ENCODE measurements at places on chromosomes 7 and 10.

DNA sequence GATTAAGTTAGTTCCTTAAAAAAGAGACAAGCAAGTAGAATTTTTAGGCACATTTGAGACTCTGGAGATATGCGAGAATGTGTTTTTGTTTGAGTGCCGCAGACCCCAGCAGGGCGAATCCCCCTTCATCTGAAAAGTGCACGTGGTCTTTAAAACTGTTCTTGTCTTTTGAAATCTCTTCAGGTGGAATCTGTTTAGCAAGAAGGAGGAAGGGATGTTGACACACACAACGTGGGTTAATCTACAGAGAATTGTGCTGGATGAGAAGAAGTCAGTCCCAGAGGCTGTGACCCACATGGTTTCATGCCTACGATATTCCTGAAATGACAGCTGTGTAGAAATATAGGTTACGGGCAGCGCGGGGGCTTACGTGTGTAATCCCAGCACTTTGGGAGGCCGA is 27.1 kb upstream of the ZFAND2A start:
- no peak for DNase-seq

- no peak for DNase-seq
Observed at GRCh38 chr10:35934642-35934995, 292.5 kb upstream of the FZD8 start.

GRCh38 chr10:109467551-109467950 is 455.8 kb downstream of the XPNPEP1 start:
- no peak for DNase-seq

DNA sequence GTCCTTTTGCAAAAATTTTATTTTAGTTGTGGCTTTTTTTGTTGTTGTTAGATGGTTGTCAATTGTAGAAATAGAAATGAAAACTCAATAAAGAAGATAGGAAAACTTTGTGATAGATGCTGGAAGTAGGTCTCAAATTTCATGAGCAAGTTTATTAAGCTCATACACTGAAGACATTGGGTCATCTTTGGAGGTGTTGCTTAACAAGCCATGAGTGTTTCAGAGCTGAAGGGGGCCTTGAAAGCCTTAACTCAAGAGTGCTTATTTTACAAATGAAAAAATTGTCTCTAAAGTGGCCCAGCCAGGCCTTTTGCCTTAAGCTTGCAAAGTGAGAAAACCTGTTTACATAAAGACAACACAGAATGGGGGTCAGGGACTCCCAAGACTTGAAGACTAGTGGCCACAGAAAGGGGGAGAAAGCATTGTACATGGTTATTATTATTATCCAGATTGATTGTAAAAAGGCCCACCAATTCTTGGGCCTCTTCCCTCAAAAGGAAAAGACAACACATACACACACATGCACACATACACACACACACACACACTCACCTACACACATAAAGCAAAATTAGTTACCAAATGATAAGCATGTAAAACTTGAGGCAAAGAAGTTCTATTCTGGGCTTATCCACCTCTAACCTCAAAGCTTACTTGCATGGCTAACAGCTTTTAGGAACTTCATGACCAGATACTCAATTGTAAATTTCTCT is 49.7 kb upstream of the GLCCI1 start:
- no peak for DNase-seq

DNA sequence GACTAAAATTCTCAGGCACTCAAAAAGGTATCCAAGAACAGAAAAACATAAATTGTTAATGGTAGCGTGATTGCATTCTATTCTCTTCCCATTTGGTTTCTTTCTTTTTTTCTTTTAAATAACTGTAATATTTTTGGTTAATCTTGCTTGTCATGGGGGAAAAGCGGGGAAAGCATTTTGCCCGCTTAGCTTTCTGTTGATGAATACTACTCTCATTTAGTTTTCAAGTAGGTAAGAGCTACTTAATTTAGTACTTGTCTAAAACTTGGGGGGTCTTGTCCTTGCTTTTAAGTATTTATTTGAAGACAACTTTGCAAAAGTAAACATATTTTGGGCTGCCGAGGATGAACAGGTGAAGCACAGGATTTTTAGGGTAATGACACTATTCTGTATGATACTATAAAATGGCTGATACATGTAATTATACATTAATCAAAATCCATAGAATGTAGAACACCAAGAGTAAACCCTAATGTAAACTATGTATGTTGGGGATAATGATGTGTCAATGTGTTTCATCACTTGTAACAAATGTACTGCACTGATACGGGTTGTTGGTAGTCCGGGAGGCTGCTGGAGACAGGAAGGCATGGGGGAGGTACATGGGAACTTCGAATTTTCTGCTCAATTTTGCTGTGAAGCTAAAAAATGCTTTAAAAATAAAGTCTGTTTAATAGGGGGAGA is 1.7 kb downstream of the TES start:
- no peak for DNase-seq

Measured in NCI-H526 treated with DMSO at 0.1 percent for 48 hours (cell line).